ENCODE measurements at places on chromosomes 4 and X. TPM values are rescaled to one million over a fixed set of nuclear protein-coding genes. Genes with fewer than 3 reads are reported as not detected.

RASSF6 gene
- not detected for polyA plus RNA-seq

RADX gene
- 2.1 TPM for polyA plus RNA-seq

GRPR gene
- polyA plus RNA-seq = not detected

RAB41 gene
- not detected for polyA plus RNA-seq

EGFL6 gene
- polyA plus RNA-seq = not detected

SMARCA5 gene
- polyA plus RNA-seq = 34.0 TPM

SPANXC gene
- not detected for polyA plus RNA-seq

ARHGAP24 gene
- polyA plus RNA-seq = not detected

UGT8 gene
- polyA plus RNA-seq = not detected

DYNLT3 gene
- polyA plus RNA-seq = 39.6 TPM

FABP2 gene
- polyA plus RNA-seq = not detected

TEC gene
- 1.4 TPM for polyA plus RNA-seq

MOB1B gene
- 1.8 TPM for polyA plus RNA-seq

PNCK gene
- not detected for polyA plus RNA-seq

CT45A5 gene
- not detected for polyA plus RNA-seq

TMEM35A gene
- not detected for polyA plus RNA-seq

OPN1MW2 gene
- polyA plus RNA-seq = not detected

TCEAL2 gene
- 1.4 TPM for polyA plus RNA-seq

HSFX3 gene
- not detected for polyA plus RNA-seq

SLC6A14 gene
- polyA plus RNA-seq = not detected

NLGN4X gene
- not detected for polyA plus RNA-seq

ARMCX1 gene
- 2.2 TPM for polyA plus RNA-seq

ELF4 gene
- 10.9 TPM for polyA plus RNA-seq

SPATA4 gene
- not detected for polyA plus RNA-seq

NEUROG2 gene
- not detected for polyA plus RNA-seq

TRAM1L1 gene
- polyA plus RNA-seq = not detected

CXCL5 gene
- polyA plus RNA-seq = not detected

ASB9 gene
- polyA plus RNA-seq = 2.7 TPM

PDZD4 gene
- 0.41 TPM for polyA plus RNA-seq

NUDT11 gene
- 4.1 TPM for polyA plus RNA-seq

ABCG2 gene
- 0.24 TPM for polyA plus RNA-seq

PDLIM5 gene
- 33.3 TPM for polyA plus RNA-seq

MND1 gene
- not detected for polyA plus RNA-seq

DRD5 gene
- not detected for polyA plus RNA-seq

BEX2 gene
- 98.5 TPM for polyA plus RNA-seq

PAGE2 gene
- not detected for polyA plus RNA-seq

HAND2 gene
- polyA plus RNA-seq = not detected

GDPD2 gene
- polyA plus RNA-seq = not detected

CT45A1 gene
- not detected for polyA plus RNA-seq

CNGA1 gene
- polyA plus RNA-seq = not detected

ENPP6 gene
- polyA plus RNA-seq = 0.08 TPM

PNMA6E gene
- not detected for polyA plus RNA-seq

SLC7A11 gene
- polyA plus RNA-seq = not detected

MCF2 gene
- not detected for polyA plus RNA-seq

CFAP99 gene
- polyA plus RNA-seq = 0.05 TPM

CORIN gene
- polyA plus RNA-seq = not detected

SYP gene
- polyA plus RNA-seq = 0.41 TPM

NPY2R gene
- not detected for polyA plus RNA-seq

TLR2 gene
- 0.29 TPM for polyA plus RNA-seq

RAB39B gene
- 8.3 TPM for polyA plus RNA-seq

TMPRSS11D gene
- not detected for polyA plus RNA-seq

BTC gene
- not detected for polyA plus RNA-seq

SMR3B gene
- not detected for polyA plus RNA-seq

PFKFB1 gene
- 0.31 TPM for polyA plus RNA-seq

HSFX2 gene
- polyA plus RNA-seq = not detected

Measured in naive thymus-derived CD8-positive, alpha-beta T cell (primary cell).